ENCODE measurements at places on chromosomes 12 and 14.

DNA sequence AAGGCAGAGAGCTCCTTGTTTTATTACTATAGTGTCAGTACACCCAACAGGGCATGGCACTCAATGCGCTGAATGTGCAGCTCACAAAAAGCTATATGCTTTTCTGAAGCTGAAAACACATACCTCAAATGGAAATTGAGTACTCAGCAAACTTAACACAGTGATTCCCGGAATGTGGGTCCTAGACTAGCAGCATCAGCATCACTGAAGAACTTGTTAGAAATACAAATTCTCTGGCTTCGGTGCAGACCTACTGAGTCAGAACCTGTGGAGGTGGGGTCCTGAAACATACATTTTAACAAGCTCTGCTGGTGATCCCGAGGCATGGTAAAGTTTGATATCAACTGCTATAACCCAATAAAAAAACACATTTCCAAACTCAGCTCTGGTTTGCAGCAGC, 14.9 kb downstream of the RERG start:
- DNase-seq = no peak

- no peak for DNase-seq
Measured at GRCh38 chr12:93497456-93497855, 30.1 kb downstream of the MRPL42 start.

DNA sequence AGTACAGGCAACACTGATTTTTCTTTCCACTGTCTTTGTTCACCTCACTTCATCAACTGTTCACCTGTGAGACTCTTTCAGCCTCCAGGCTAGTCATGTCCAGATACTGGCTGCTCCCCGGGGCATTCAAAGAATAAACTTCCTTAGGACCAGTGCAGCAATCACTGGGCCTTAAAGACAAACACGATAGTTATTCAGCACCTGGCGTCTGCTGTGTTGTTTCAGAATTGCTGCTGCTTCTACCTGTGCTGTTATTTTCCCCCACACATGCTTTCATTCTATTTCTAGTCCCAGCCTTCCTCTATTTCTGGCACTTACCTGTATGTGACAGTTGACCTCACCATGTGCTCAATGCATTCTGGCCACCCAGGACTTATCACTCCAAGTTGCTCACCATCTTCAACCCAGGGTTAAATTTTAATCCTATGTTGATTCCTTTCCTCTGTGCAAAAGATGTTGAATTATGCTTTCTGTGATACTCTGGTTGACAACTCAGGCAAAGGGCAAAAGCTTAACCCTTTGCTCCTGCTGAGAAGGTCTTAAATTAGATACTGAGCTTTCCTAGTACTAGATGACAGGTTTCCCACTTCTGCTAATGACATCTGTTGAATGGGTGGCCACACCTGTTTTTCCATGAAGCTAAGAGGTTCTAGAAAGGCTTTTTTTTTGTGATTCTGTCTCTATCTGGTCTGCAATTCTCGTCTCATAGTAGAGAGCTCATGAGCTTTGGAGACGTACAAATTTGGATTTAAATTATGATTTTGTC, 41.4 kb downstream of the PTPRQ start:
- no peak for DNase-seq

DNA sequence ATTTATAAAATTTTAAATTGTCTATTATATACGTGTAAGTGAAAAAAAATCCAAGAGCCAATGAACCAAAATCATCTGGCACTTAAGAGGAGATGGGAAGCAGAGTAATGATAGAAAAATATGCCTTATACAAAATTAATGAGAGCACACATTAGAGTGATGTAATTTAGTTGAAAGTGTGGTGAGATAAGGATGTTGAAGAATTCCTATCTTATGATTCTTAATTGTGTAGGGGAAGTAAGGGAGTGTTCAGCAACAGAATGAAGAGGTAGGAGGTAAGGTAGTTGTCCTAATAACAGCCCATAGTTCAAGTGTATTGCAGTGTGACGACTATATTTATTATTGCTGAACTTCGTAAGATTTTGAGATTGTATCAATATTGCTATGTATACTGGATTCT, 843.4 kb upstream of the FLRT2 start:
- DNase-seq = no peak

- DNase-seq = no peak
Measured at GRCh38 chr14:106690333-106690891, 1164.0 kb downstream of the TMEM121 start.

GRCh38 chr14:96953087-96953874, 156.1 kb downstream of the VRK1 start:
- no peak for DNase-seq

DNA sequence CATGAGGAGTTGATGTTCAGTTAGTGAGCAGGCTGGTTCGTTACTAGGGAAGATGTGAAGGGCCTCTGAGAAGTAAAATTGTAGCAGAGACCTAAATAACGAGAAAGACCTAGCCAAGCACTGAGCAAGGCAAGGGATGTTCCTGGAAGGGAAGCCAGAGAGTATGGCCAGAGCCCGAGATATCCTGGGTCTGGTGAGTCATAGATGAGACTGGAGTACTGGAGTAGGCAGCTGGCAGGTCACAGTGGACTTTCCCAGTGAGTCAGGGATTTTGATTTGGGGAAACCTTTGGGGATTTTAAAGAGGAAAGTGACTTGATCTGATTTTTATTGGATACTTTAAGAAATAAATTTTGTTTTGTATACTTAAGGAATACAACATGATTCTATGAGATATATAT, 369.0 kb downstream of the DIO2 start:
- DNase-seq = no peak

DNA sequence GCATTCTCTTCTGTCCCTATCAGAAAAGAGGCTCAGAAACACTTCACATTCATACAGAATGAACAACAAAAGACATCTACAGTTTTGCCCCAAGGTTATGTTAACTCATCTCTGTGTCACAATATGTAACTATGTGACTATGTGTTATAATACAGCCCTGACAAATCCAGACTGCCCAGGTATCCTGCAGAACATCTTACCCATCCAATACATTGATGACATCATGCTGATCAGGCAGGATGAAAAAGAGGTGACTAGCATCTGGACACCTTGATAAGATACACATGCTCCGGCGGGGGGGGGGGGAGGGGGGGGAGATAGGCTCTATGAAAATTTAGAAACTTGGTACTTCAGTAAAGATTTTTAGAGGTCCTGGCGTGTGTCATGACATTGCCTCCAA, 8.3 kb upstream of the GNS start:
- DNase-seq = no peak

- no peak for DNase-seq
Measured at GRCh38 chr14:68011406-68012028, 191.9 kb downstream of the RAD51B start.

DNA sequence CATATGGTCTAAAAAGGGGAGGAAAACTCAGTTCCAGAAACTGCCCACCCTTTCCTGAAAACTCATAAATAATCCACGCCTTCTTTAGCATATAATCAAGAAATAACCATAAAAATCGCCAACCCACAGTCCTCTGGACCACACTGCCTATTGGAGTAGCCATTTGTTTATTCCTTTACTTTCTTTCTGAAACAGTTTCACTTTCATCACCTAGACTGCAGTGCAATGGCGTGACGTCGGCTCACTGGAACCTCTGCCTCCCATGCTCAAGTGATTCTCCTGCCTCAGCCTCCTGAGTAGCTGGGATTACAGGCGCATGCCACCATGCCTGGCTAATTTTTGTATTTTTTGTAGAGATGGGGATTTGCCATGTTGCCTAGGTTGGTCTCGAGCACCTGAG, 44.2 kb downstream of the CLMN start:
- no peak for DNase-seq

- no peak for DNase-seq
Measured at GRCh38 chr12:113184098-113184899, 979 bp downstream of the DDX54 start.

- no peak for DNase-seq
Measured at GRCh38 chr14:25197885-25198284, 147.9 kb upstream of the STXBP6 start.

DNA sequence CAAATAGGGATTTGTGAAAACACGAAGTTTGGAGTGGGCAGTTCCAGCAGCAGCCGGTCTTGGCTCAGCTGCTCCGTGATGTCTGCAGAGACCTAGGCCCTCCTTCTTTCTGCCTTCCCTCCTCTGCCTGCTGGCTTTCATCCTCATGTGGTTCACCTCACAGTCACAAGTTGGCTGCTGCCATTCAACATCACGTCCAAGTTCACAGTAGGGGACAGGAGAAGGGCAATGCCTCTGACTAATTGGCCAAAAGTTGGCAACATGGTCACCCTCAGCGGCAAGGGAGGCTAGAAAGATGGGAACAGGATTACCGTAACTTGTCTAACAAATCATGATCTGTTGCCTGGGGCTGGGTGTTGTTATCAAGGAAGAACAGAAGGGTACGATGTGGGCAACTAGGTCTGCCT, 7.8 kb upstream of the CACNA2D4 start:
- DNase-seq = peak; percentile 15

GRCh38 chr14:64444140-64444539, 21.2 kb upstream of the AKAP5 start:
- DNase-seq = no peak

GRCh38 chr12:114416028-114416427, 10.1 kb upstream of the TBX5 start:
- no peak for DNase-seq

GRCh38 chr12:132204793-132205270, 60.6 kb downstream of the NOC4L start:
- no peak for DNase-seq

GRCh38 chr14:101102875-101103274, 199.4 kb upstream of the RTL1 start:
- DNase-seq = peak; percentile 24

DNA sequence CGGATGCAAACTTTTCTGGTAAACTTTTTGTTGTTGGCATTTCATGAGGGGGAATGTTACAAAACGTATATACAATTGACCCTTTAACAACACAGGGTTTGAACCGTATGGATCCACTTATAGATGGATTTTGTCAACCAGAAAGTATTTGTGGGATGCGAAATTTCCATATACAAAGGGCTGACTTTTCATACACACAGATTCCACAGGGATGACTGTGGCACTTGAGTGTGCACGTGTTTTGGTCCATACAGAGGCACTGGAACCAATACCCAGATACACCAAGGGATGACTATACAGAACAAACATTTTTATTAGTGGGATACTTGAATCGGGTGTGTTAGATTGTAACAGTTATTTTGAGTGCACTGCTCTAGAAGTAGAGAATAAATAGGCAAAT, 29.8 kb upstream of the CCT2 start:
- DNase-seq = no peak

GRCh38 chr14:90425373-90425879, 28.6 kb downstream of the CALM1 start:
- no peak for DNase-seq

GRCh38 chr14:22900081-22900799, 17.2 kb downstream of the REM2 start:
- DNase-seq = no peak

DNA sequence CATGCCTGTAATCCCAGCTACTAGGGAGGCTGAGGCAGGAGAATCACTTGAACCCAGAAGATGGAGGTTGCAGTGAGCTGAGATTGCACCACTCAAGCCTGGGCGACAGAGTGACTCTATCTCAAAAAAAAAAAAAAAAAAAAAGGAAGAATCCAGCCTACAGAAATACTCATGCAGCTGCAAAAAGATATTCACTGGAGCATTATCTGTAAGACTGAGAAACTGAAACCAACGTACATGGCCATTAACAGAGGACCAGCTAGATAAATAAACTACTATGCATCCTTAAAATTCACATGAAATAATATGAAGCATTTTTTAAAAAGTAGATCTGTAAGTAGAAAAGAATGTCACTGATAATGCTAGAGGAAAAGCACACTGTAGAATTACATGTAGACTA, 3.5 kb downstream of the SLC7A7 start:
- DNase-seq = no peak

GRCh38 chr12:52494518-52494917, 1.5 kb upstream of the KRT6A start:
- DNase-seq = no peak

- DNase-seq = no peak
Measured at GRCh38 chr12:42221726-42222125, 16.3 kb downstream of the YAF2 start.

DNA sequence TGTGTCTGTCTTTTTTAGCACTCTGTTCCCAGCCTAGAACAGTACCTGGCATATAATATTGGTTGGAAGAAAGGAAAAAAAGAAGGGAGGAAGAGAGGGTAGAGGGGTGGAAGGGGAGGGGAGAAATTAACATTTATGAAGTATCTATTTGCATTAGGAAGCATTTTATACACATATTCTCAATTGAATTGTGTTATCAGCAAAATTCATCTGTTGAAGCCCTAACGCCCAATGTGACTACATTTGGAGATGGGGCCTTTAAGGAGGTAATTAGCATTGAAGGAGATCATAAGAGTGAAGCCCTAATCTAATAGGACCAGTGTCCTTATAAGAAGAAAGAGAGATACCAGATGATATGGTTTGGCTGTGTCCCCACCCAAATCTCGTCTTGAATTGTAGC, 30.2 kb upstream of the FICD start:
- no peak for DNase-seq

GRCh38 chr14:50821510-50822464, 9.2 kb downstream of the NIN start:
- peak; percentile 71 for DNase-seq

- DNase-seq = no peak
Measured at GRCh38 chr12:26118308-26118707, 6.5 kb downstream of the BHLHE41 start.

- no peak for DNase-seq
Measured at GRCh38 chr14:105851716-105852377, 325.5 kb downstream of the TMEM121 start.

GRCh38 chr12:6039894-6040601, 84.4 kb downstream of the VWF start:
- peak; percentile 73 for DNase-seq

DNA sequence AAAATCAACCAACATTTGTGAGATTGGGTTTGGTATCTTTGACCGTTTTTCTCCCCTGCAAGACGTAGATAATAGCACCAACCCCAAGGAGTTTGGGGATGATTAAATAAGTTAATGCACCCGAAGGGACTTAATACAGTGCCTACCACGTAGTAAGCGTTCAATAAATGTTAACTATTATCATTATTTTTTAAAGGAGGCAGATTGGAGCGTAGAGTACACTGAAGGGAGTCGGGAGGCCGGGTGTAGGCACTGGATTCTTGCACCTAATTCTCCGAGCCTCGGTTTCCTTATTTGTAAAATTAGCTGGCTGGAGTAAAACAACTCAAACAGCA, 367 bp upstream of the FRS2 start:
- no peak for DNase-seq

- DNase-seq = no peak
Measured at GRCh38 chr14:76019676-76020075, 34.1 kb downstream of the IFT43 start.

DNA sequence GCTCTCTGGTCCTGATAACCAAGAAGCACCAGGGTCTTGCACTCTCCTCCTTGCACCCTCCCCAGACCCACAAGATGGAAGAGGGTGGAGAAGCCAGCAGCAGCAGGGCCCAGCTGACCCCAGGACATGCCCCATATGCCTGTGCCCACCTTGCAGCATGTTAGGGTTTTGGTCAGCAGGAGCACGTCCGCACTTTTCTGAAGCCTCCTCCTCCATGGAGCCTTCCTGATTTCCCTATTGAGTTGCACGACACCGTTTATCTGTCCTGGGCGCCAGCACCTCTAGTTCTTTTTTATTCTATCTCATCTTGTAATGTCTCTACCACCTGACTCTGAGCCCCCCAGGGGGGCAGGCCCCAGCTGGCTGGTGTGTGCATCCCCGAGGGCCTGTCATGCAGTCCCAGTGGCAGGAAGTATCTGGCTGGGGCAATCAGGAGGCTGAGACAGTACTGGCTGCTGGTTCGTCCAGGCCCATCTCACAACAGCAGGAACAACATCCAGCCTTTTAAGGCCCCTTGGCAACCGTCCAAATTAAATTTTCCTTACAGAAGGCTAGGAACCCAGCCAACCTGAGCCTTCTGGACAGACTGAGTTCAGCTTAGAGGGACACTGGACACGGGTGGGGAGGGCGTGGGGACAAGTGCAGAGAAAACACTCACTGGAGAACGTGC, 39.6 kb downstream of the CCDC85C start:
- DNase-seq = no peak

All from activated CD8-positive, alpha-beta memory T cell treated with anti-CD3 and anti-CD28 coated beads for 24 hours (primary cell).